ENCODE measurements at places on chromosomes 6 and 20. TPM values are rescaled to one million over a fixed set of nuclear protein-coding genes. Genes with fewer than 3 reads are reported as not detected.
A peak's percentile ranks its signal among the peaks of the same experiment; 100 is the strongest.

The YTHDF1 gene
- 73.2 TPM for total RNA-seq

The GABRR1 gene
- 0.47 TPM for total RNA-seq

The TAGAP gene
- total RNA-seq: 0.32 TPM

The LHFPL5 gene
- not detected for total RNA-seq

The TMC2 gene
- not detected for total RNA-seq

The GINS1 gene
- total RNA-seq: 40.8 TPM

The SIRPA gene
- 5.9 TPM for total RNA-seq

The MYL9 gene
- total RNA-seq: 274 TPM

GRCh38 chr6:42017021-42017643 is 33.2 kb upstream of the TAF8 start:
- H3K27ac ChIP-seq: no peak overlapping the region
- H3K4me1 ChIP-seq: no peaks in the 10 kb centered on the region
- no peak for DNase-seq
- no peaks in the 10 kb centered on the region for H3K36me3 ChIP-seq
- H3K4me3 ChIP-seq: no peak overlapping the region

DNA sequence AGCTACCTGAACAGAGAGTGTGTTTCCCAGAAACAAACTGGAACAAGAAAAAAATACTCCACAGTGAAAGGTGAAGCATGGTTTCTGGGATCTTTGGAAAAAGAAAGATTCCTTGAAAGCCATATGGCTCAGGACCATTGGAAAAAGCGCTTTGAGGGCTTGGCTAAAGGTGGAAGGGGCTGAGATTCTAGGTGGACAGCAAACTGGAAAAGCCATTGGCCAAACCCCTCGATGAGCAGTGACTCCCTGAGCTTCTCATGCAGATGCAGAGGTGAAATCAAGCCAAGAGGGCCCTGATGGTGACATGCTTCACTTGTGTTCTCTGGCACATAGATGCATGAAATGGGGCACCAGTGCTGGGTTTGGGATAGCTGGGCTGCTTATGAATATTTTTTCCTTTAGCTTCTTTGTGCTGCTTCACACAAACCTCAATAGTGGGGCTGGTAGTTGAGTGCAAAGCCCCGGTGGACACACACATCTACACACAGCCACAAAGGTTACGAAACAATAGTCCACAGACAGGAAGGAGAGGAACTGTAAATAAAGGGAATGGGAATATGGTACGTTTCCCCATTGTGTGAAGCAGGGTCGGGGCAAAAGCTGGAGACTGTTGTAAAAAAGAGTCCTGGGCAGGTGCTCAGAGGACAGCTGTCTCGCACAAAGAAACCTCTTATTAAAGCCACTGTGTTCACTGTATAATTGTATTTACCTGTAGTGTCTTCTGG is 117.8 kb downstream of the FOXA2 start:
- no peak overlapping the region for H3K27ac ChIP-seq
- H3K36me3 ChIP-seq: no peaks in the 10 kb centered on the region
- no peaks in the 10 kb centered on the region for H3K27me3 ChIP-seq

DNA sequence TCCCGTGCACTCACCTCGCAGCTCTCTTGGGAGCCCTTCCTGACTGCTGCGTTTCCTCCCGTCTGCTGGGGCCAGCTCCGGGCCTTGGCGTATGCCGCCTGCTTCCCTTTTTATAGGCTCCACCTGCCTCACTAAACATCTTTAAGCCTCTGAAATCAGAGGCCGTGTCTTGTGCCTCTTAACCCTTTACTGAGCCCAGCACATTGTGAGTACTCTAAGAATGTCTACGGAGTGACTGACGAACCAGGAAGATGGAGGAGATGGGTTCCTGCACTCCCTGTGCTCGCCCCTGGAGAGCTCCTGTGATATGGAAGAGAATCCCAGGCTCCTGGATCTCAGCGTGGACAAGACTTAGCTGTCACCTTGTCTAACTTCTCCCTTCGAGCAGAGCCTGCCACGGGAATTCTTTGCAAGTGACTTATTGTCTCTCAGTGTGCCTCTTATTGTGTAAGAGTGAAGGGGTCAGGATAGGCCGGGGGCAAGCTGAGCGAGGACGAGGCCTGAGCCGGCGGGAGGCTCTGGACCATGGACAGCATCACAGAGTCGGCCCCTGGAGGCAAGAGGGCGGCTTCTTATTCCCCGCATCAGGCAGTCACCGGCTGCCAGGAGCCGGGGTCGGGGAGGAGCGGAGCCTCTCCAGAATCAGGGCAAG is 70.9 kb upstream of the CCDC167 start:
- no peaks in the 10 kb centered on the region for H3K36me3 ChIP-seq
- no peak overlapping the region for H3K4me3 ChIP-seq
- H3K4me1 ChIP-seq: peaks cover 5% of the 10 kb centered on the region
- H3K27ac ChIP-seq: peak overlapping the region; percentile 64
- no peaks in the 10 kb centered on the region for H3K27me3 ChIP-seq

DNA sequence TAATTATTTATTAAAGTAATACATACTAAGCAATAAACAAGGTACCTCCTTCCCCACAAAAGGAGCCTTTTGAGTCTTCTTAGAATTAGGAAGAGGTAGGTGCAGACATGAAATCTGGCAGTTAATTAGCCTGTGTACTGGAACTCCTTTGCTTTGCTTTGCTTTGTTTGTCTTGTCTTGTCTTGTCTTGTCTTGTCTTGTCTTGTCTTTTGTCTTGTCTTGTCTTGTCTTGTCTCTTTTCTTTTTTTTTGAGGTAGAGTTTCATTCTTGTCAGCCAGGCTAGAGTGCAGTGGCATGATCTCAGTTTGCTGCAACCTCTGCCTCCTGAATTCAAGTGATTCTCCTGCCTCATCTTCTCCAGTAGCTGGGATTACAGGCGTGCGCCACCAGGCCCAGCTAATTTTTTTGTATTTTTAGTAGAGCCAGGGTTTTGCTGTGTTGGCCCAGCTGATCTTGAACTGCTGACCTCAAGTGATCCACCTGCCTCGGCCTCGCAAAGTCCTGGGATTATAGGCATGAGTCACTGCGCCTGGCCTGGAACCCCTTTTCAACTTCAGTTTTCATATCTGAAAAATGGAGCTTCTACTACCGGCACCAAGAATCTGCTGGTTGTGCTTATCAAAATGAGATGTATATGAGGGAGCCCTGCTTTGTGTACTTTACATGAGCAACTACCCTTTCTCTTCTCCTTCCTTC is 301.2 kb downstream of the CDKAL1 start:
- no peak overlapping the region for H3K27ac ChIP-seq
- no peak for DNase-seq
- no peaks in the 10 kb centered on the region for H3K36me3 ChIP-seq

DNA sequence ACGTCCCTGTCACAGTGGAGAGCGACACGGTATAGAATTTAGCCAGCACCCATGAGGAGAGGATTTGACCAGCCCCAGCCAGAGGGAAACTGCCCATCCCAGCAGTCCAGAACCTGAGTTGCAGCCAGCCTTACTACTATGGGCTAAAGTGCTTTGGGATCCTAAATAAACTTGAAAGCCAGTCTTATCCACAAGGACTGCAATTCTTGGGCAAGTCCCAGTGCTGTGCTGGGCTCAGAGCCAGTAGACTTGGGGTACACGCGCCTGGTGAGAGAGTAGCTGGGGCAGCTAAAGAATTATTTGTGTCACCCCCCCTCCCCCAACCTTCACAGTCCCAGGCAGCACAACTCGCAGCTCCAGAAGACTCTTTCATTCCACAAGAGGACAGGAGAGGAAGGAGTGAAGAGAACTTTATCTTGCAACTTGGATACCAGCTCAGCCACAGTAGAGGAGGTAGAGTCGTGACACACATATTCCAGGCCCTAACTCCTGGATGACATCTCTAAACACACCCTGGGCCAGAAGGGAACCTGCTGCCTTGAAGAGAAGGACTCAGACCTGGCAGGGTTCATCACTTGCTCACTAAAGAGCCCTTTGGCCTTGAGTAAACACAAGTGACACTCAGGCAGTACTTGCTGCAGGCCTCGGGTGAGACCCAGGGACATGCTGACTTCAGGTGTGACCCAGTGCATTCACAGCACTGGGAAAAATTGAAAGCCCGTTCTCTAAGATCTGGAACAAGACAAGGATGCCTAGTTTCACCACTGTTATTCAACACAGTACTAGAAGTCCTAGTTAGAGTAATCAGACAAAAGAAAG is 100.3 kb downstream of the REV3L start:
- no peaks in the 10 kb centered on the region for H3K4me1 ChIP-seq
- no peak overlapping the region for H3K4me3 ChIP-seq

- peaks cover 17% of the 10 kb centered on the region for H3K36me3 ChIP-seq
- no peak overlapping the region for H3K27ac ChIP-seq
- DNase-seq: peak; percentile 63
- no peak overlapping the region for H3K4me3 ChIP-seq
- no peaks in the 10 kb centered on the region for H3K4me1 ChIP-seq
Observed at GRCh38 chr20:13819885-13820645, 35.2 kb downstream of the NDUFAF5 start.

GRCh38 chr6:10382728-10383330 is 32.0 kb downstream of the TFAP2A start:
- peaks cover 7% of the 10 kb centered on the region for H3K4me1 ChIP-seq
- no peaks in the 10 kb centered on the region for H3K36me3 ChIP-seq
- peak overlapping the region; percentile 79 for H3K27ac ChIP-seq
- peaks cover 85% of the 10 kb centered on the region for H3K27me3 ChIP-seq
- no peak overlapping the region for H3K4me3 ChIP-seq

GRCh38 chr6:152811785-152812184 is 61.2 kb downstream of the VIP start:
- no peaks in the 10 kb centered on the region for H3K36me3 ChIP-seq
- no peaks in the 10 kb centered on the region for H3K27me3 ChIP-seq
- H3K4me1 ChIP-seq: no peaks in the 10 kb centered on the region
- DNase-seq: no peak

- H3K4me3 ChIP-seq: peak overlapping the region; percentile 98
- peak overlapping the region; percentile 97 for H3K27ac ChIP-seq
- H3K27me3 ChIP-seq: no peaks in the 10 kb centered on the region
- DNase-seq: no peak
Observed at GRCh38 chr6:26122005-26122388, 34.8 kb downstream of the HFE start.

DNA sequence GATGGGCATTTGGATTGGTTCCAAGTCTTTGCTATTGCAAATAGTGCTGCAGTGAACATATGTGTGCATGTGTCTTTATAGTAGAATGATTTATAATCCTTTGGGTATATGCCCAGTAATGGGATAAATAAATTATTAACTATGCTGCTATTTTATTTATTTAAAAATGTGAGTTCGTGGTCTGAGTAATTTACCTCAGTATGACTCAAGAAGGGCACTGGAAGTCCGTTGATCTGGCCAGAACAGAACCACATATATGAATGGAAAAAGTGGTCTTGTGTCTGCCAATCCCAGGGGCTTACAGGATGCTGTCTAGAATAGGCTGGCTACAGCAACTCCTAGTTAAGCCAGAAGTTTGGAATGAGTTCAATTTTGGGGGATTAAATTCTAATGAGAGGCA is 27.6 kb upstream of the HLA-C start:
- no peaks in the 10 kb centered on the region for H3K4me1 ChIP-seq
- H3K27ac ChIP-seq: no peak overlapping the region
- no peak for DNase-seq
- peaks cover 58% of the 10 kb centered on the region for H3K27me3 ChIP-seq
- no peak overlapping the region for H3K4me3 ChIP-seq

GRCh38 chr6:141388666-141389065 is 744.1 kb upstream of the GJE1 start:
- H3K27ac ChIP-seq: no peak overlapping the region
- H3K4me1 ChIP-seq: no peaks in the 10 kb centered on the region
- no peaks in the 10 kb centered on the region for H3K36me3 ChIP-seq
- no peaks in the 10 kb centered on the region for H3K27me3 ChIP-seq
- DNase-seq: peak; percentile 50
- no peak overlapping the region for H3K4me3 ChIP-seq

GRCh38 chr6:169864148-169865020 is 113.0 kb downstream of the ERMARD start:
- H3K36me3 ChIP-seq: no peaks in the 10 kb centered on the region
- no peak overlapping the region for H3K4me3 ChIP-seq
- H3K4me1 ChIP-seq: no peaks in the 10 kb centered on the region
- no peaks in the 10 kb centered on the region for H3K27me3 ChIP-seq

Measured in endodermal cell (in vitro differentiated cells).